HuH-7 (cell line): ENCODE measurements at places on chromosomes 5 and 9.
A peak's percentile ranks its signal among the peaks of the same experiment; 100 is the strongest.

GRCh38 chr9:17018540-17019196, 116.2 kb upstream of the CNTLN start:
- no peak for DNase-seq

DNA sequence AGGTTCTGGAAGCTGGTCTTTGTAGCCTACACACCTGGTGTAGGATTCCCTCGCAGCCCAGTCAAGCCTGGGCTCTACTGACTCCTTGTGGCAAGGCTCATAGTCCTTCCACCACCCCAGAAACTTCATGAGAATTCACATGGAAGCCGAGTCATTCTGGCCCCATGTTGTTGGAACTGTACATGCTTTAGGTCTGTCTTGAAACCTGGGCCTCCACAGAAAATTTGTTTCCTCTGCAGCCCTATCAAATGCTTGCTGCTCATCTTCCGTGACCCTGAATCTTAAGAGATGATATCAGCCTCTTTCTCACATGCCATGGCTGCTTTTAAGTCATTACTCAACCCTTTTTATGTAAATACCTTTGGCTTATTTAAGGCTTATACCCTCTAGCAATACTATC, 113.4 kb upstream of the GRHPR start:
- peak; percentile 22 for DNase-seq

DNA sequence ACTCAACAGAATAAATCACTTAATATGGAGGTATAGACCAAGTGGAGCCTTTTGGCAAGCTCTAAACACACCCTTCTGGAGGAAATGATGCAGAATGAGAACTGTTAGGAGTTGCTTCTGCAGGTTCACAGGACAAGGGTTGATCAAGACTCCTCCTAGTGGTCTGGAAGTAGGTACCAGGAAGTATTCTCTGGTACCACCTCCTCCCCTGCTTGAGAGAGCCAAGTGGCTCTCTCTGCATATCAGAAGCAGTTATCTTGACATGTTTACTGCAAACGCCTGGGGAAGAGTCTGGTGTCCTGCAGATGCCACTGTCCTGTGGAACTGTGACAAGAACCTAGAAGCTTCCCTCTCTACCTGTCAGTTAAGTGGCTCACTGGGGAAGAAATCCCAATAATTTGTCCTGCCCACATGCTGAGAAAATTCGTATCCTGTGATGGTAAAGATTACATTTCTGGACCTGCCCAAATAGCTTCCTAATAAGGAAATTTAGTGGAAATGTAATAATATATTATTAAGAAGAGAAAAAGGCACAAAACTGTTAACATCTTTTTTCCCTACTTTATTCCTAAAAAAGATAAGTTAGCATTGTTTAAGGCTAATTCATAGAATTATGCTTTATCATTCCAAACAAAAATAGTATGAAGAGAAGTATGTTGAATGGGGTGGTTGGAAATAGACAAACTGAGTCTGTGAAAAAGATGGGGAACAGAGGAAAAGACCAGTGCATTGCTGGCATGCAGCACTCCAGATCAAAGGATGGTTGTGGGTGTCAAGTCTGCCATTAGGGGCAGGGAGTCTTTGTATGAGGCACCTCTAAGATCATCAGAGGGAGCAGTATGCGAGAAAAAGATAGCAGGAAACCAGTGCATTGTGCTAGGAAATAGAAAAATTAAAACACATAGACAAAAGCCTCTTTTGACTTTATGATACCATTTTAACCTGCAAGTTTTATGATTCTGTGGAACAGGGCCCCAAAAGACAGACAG, 118.8 kb downstream of the CDC42SE2 start:
- peak; percentile 36 for DNase-seq

DNA sequence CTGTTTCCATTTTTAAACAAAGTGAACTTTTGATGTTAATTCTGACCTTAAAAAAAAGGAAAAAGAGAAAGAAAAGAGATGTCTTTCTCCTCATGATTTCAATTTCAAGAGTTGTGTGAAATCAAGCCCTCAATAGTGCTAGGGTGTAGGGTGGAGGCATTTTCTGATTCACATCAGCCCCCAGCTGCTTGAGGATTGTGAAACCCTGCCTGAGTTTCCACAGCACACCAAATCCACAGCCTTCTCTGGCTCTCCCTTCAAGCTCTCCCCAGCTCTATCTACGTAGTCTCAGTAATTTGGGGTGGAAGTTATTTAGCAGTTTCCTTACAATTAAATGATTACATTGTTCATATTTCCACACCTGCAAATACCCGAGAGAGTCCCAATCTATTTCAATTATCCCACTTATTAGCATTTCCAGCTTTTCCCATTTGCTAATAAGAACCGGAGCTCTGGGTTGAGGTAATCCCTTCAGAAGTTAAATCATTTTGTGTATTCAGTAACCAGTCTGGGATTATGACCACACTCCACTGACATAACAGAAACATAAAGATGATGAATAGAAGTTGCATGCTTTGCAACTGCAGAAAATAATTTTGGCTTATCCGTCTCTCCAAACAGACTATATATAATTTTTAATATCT, 54.9 kb downstream of the MTX3 start:
- no peak for DNase-seq

DNA sequence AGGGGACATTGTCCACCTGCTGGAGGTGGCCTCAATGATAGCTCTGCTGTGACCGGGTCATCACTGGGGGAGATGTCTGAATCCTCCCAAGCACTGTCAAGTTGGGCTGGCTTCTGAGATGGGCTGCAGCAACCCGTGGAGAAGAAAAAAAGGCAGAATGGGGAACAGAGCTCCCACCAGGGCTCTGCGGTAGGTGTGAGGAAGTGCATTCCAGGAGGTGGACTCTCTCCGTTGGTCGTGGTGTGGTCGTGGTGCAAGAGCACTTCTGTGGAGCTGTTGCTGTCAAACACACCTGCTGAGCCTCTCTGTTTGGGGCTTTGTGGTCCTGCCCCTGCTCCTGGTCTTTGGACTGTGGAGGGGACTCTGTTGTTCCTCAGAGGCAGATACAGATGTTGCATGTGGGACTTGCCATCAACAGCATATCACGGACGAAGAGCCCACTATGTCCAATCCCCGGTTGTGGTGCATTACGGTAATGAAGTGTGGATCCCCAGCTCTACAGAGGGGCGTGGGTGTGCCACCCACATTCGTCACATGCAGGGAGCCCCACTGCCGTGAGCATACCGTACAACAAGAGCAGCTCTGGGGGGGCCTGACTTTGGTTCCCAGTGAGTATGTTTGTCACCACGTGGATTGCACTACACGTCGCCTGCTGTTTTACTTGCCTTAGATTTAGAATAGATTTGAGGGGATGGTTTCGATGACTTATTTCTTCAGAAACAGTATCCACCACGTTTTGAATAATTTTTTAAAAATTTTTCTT, 36.0 kb upstream of the PITX1 start:
- DNase-seq, result no peak

DNA sequence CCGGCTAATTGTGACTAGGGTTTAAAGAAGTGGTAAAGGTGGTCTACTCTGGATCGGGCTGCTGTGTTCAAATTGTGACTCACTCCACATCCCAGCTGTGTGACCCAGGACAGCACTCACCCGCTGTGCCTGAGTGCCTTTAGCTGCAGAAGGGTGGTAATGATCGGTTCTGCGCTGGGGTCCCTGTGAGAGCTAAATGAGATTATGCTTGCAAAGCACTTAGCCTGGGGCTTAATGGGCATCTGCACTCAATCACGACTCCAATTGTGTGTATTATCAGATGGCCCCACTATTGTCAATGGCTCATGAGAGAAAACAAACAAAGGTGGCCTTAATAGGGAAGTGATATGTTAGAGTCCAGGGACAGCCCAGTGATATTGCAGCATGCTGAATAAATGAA, 25.1 kb upstream of the TBC1D2 start:
- DNase-seq, result no peak

- no peak for DNase-seq
Observed at GRCh38 chr9:136407911-136408310, 2.5 kb downstream of the ENTR1 start.

- DNase-seq, result no peak
Observed at GRCh38 chr5:7706256-7706655, 144.7 kb downstream of the CFAP90 start.

DNA sequence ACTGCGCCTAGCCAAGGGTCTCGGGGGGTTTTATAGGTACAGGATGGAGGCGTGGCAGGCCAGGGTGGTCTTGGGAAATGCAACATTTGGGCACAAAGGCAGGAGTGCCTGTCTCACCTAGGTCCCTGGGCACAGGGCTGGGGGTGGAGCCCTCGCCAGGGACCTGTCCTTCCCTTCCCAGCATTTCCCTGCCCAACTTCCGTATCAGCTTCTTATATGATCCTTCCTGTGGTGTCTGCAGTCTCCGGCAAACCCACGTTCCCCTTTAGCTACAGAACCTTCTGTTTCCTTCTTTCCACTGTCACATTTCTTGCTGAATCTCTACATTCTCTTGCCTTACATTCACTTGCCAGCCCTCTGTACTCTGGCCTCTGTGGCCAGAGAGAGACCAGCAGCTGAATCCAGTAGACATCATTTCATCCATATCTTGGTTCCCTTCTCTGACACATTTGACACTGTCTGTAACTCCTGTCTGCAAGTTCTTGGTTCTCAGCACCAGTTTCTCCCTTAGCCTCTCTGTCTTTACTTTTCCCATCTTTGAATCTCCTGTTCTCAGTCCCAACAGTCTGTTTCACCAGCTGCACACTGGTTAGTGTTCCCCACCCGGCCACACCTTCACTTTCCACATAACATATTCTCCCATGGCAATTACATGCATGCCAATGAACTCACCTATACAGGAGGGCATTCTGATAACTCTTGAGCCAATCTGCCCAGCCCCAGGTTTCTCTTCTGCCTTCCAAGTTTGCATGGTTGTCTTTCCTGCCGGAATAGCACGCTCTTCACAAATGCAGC, 134.7 kb upstream of the ZNF608 start:
- DNase-seq, result no peak

DNA sequence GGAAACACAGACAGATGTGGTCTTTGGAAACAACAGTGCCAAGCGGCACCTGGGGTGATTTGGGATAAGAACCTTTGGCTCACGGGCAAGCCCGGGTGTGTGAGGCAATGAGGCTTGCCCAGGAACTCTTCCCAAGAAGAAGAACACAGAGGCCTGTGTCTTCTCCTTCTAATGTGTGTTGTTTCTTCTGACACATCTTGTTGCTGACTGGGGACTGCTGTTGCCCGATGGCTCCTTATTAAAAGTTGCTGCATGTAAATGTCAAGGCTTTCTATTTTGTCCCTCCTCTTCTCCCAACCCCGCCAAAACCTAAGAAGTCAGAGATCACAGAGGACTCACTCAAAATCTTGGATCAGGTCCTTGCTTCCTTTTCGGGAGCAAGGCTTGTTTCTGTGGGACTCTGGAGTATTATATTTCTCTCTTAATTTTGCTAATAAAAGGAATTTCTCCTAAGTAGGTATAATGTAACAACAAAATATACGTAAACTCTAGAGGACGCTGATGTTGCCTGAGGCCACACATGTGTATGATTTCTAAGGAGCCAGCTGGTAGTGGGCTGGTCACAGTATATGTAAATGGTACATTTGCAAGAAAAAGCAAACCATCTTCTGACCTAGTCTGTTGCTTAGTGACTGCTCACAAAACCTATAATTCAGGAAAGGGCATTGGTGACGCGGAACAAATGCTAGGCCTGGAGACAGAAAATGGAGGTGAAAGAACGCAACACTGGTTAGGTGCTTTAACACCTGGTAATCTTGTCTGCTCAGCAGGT, 232.5 kb downstream of the GADD45G start:
- DNase-seq, result no peak

GRCh38 chr5:99386406-99387077, 457.7 kb upstream of the CHD1 start:
- DNase-seq, result no peak

- peak; percentile 22 for DNase-seq
Observed at GRCh38 chr9:129834489-129835127, 467 bp downstream of the C9orf78 start.

GRCh38 chr5:39605588-39606575, 181.1 kb upstream of the DAB2 start:
- no peak for DNase-seq

GRCh38 chr5:33891788-33892619, at the start of gene ADAMTS12:
TSS of gene ADAMTS12 (minus strand) at chr5:33891990. CDS start at chr5:33891856, 134 bp downstream.
- no peak for DNase-seq

DNA sequence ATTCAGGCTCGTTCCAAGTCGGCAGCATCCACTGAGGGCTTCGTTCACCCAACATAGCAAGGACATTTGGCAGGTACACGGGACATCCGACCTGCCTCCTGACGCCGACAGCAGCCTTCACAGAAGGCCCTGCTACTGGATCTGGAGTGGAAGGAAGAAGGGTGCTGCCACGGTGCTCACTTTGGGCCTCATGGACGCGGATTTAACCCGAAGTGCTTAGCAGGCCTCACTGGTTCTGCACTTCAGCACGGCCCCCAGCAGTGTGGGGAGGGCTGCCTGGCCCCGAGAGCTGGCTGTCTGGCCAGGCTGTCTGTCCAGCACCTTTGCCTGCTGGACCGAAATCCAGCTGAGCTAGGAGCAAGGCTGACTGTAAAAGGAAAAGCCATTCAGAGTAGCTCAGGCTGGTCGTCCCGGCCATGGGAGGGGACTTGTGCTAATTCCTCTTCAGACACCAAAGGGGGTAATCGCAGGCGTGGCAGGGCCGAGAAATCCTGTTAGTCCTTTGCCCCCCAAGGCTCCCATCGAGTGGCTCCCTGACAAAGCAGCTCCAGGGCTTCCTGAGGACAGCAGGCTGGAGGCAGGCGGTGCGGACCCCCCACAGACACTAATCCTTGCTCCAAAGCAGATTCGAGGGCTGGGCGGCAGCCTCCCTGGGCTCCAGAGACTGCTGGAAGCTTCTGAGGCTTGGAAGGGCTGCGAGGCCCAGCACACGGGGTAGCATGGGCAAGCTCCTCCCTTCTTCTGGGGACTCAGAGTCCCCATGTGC, 11.1 kb upstream of the RXRA start:
- no peak for DNase-seq

- DNase-seq, result no peak
Observed at GRCh38 chr5:106521701-106522100, 1149.0 kb downstream of the EFNA5 start.

GRCh38 chr5:67244345-67244793, 47.8 kb upstream of the CD180 start:
- DNase-seq, result peak; percentile 28

- peak; percentile 33 for DNase-seq
Observed at GRCh38 chr5:142221091-142221860, 103.5 kb downstream of the SPRY4 start.

GRCh38 chr9:71764463-71764862, 3.9 kb downstream of the CEMIP2 start:
- DNase-seq, result no peak

GRCh38 chr9:130531670-130532069, 47.7 kb upstream of the FUBP3 start:
- no peak for DNase-seq
